D721Med (cell line): ENCODE measurements at places on chromosomes 2 and 18.

GRCh38 chr2:148184976-148185375 lies 164.1 kb downstream of the MBD5 start:
- DNase-seq = no peak

DNA sequence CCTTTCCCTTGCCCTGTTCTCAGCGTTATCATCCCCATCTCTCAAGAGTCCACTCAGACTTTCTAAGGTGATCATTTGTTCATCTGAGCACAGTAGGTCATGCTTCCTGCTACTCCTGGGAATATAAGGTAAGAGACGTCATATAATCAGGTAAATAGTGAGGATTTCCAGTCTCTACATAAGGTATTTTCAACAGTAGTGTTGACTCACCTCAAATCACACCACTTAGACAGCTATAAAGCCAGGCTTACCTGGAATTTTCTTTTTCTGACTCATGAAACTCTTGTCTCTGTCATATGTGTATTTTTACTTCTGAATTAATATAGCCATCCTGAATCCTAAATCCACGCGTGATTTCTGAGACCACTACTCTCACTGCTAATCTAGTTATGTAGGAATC lies 443.2 kb downstream of the ARHGAP15 start:
- DNase-seq = no peak

- DNase-seq = no peak
Measured at GRCh38 chr2:239711911-239712570, 311.2 kb upstream of the HDAC4 start.

DNA sequence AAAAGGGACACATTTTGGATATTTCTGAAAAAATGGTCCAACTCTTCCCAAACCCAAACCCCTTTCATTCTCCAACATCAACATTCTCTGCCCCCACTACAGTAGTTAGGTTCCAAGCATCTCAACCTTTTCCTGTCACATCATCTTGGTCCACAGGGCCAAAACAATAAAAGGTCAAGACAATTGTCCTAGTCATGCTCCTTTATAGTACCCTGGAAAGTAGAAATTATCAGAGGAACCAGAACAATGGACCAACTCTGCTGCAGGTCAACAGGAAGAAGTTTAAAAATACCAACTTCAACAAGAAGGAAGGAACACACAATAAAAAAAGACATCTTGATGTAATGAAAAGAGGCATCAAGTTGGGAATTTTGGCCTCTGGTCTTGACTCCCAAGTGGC lies 36.1 kb downstream of the CLASP1 start:
- no peak for DNase-seq

GRCh38 chr18:11565716-11566115 lies 43.7 kb upstream of the SLC35G4 start:
- DNase-seq = no peak

DNA sequence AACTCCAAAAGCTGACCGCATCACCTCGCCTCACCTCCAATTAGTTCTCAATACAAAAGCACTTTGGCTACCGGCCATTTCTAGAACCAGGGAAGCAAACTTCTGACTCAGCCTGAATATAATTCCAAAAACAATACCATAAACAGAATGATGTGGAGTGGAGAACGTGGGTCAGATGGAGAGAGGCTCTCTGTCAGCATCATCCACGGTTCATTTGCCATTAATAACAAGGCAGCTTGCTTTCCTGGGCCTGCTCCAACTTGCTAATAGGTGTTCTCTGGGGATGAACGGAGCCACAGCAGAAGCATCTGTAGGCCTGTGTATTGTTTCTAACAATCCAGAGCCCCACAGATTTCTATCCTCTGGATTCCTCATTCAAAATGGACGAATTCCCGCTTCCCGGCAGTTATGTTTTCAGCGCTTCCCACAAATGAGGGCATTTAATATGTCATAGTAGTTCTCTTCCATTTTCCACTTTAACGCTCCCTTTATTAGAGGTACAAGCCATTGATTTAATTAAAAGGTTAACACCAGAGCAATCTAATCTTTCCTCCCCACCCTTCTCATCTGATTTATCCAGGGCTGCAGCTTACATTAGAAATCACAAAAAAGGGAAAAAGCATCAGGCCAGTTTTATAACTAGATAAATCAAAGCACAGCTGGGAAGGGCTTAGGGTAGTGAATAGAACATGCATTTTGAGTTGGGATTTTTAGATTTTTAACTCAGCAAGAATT lies 23.2 kb upstream of the CNTNAP5 start:
- DNase-seq = no peak

DNA sequence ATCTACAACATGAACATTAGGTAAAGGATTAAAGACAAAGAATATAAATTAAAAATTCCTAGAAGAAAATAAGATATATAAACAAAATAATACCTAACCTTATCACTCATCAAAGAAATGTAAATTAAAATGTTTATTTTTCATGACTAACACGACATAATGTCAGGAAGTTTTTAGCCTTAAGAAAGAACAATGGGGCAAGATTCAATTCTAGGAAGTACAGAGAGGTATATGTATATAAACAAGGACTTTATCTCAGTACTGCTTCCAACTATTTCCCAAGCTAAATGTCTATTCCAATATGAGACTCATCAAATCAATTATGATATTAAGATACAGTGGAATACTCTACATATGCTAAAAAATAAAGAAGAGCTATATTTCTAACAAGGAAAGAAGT lies 44.1 kb downstream of the TTC21B start:
- DNase-seq = no peak

DNA sequence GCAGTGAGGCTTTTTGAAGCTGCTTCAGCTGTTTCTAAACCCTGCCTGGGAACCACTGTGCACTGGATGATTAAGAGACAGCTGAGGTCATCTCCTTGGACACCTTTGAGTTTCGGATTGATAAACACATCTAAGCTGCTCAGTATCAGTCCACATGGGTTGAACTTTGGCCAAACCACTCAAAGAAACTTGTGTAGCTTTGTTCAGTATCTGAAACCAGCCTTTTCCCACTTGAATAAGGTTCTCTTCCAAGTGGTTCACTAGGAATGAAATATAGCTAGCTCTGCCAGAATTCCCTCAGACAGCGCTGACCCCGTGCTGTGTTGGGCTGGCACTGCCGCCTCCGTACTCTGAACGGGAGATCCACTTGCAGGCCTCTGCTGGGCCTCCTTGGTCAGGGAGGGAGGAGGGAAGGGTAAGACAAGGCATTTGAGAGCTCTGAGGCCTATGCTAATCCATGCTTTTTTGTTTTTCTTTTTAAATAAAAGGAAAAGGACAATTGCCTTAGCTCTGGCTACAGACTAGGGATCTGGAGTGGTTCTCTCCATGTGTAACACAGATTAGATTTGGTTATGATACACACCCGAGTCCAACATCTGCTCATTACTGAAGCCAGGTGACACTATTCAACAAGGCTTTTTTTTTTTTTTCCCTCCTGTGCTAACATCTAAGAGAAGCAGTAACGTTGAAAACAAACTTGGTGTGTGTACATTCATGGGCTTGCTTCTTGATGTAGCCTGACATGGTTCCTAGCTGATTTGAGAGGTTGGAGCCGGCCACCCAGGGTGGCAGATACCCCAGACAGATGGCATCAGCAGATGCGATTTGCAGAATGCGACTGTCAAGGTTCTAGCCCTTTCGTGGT lies 67.7 kb downstream of the NCK2 start:
- DNase-seq = no peak

GRCh38 chr18:59639821-59640220 lies 57.4 kb downstream of the CCBE1 start:
- no peak for DNase-seq

DNA sequence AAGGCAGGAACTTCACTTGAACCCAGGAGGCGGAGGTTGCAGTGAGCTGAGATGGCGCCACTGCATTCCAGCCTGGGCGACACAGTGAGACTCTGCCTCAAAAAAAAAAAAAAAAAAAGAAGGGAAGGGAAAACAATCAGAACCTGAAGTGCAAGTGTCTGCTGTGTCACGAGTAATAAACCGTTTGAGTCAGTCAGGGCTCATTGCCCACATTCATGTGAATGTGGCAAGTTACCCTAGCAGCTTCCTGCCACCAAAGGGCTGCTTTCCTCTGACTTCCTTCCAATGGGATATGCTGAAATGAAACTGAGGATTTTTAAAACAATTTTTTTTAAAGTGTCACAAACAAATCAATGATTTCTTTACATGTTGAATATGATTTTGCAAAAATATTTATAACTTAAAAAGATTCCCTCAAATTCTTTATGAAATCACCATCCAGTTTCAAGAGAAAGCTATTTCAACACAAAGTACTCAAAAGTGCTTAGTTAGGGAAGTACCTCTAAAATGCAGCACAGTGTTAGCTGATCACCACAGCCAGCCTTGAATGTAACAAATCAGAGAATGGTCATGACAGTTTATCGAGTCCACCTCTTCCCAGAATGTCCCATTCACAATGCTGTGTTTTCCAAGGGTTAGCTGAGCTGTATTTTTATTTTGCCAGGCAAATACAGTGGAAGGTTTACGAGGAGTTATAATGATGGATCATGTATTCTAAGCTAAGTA lies 36.4 kb downstream of the WDSUB1 start:
- DNase-seq = no peak

DNA sequence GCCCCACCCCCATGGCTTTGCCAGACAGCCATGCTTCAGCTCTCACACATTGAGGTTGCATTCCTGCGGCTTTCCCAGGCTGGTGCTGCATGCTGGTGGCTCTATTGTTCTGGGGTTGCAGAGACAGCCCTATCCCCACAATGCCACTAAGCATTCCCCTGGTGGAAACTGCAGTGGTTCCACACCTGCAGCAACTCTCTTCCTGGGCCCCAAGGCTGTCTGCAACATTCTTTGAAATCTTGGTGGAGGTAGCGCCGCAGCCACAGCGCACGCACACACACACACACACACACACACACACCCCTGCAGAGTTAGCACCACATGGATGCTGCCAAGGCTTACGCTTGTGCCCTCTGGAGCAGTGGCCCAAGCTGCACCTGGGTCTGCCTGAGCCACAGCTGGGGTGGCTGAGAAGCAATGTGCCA lies 21.4 kb downstream of the SFXN5 start:
- no peak for DNase-seq

DNA sequence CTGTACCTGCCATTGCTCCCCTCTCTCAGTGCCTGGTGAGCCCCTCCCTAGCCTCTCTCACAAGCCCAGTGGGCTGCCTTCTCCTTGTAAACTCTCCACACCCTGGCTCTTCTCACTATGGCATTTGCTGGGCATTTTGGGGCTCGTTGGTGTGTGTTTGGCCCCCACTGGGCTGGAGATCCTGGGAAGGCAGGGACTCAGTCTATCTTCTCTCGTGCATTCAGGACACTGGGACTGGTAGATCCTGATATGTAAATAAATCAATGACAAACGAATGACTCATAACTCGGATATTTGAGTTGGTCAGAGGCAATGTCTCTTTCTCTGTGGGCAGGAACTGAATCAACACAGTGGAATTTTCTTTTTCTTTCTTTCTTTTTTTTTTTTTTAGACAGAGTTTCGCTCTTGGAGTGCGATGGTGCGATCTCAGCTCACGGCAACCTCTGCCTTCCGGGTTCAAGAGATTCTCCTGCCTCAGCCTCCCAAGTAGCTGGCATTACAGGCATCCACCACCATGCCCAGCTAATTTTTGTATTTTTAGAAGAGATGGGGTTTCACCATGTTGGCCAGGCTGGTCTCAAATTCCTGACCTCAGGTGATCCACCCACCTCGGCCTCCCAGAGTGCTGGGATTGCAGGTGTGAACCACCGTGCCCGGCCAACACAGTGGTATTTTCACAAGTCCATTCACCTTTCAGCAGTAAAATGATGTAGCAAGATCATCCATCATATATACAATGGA lies 144.6 kb upstream of the SPRED2 start:
- no peak for DNase-seq

DNA sequence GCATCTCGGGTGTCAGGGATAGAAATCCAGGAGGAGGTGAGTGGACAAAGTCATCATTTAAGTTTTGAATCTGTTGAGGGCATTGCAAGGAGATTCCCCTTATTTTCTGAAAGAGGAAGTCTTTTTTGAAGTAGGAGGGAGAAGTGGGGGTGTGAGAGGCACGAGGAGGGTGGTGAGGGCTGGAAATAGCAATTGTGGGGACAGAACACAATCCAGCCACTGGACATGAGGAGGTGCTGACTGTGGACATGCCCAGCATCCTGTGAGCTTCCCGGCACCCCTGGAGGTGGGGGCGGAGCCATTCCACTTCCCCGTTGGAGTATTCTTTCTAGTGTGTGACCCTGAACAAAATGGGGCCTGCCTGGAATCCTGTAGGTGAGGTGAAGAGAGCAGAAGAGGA lies 310.7 kb upstream of the EPAS1 start:
- DNase-seq = no peak

DNA sequence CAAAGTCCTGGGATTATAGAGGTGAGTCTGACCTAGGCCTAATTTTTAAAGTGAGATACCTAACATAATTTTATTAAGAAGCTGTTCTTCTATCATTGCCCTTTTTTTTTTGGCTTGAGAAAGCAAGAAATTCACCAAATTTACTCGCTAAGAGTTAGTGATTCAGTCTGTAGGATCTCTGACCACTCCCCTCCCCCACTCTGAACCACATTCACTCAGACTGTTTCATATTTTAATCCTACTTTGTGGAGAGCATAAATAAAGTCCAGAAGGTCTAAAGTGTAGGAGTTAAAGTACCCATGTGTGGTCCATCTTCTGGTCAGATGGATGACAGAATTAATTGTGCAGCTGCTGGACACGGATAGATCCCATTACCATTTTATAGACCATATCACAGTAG lies 115.8 kb upstream of the MGAT5 start:
- DNase-seq = no peak

GRCh38 chr2:196480653-196481323 lies 158.7 kb upstream of the CCDC150 start:
- DNase-seq = no peak

- DNase-seq = no peak
Measured at GRCh38 chr2:105541189-105542050, 142.6 kb upstream of the FHL2 start.

DNA sequence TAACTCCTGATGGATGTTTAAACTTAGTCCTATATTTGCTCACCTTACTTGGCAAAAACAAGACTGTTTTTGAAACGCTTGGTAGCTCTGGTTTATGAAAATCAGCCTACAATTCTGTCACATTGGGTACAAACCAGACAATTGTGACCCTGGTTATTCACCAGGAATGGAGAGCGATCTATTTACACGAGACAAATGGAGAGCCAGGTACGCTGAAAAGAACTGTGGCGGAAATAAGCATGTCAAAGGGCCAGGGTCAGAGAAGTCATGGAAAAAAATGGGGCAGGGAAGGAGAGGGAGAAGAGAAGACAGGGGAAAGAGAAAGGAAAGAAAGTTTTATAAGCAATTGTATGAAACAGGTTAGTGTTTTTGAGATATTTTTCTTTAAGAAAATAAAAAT lies 119.5 kb upstream of the ZFP36L2 start:
- no peak for DNase-seq

DNA sequence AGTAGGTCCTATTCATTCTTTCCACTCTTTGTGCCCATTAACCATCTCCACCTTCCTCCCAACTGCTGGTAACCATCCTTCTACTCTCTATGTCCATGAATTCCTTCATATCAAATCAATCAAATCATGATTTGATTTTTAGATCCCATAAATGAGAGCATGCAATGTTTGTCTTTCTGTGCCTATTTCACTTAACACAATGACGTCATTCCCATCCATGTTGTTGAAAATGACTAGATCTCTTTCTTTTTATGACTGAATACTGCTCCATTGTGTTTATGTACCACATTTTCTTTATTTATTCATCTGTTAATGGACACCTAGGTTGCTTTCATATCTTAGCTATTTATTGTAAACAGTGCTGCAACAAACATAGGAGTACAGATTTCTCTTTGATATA lies 827.3 kb upstream of the NRXN1 start:
- no peak for DNase-seq
